Heart right ventricle (tissue), 16 donors: ENCODE measurements at places on chromosomes 7 and 10. TPM values are rescaled to one million over a fixed set of nuclear protein-coding genes. Genes with fewer than 3 reads are reported as not detected.
A peak's percentile ranks its signal among the peaks of the same experiment; 100 is the strongest.

GRCh38 chr10:11950325-11951018, 92.1 kb downstream of the UPF2 start:
- DNase-seq = no peak
- H3K36me3 ChIP-seq = peaks cover 88% of the 10 kb centered on the region
- H3K27me3 ChIP-seq = no peaks in the 10 kb centered on the region
- no peak overlapping the region for H3K4me3 ChIP-seq
- no peaks in the 10 kb centered on the region for H3K4me1 ChIP-seq

Gene DLX5
- total RNA-seq = not detected

- peaks cover 18% of the 10 kb centered on the region for H3K4me1 ChIP-seq
- DNase-seq = no peak
- no peak overlapping the region for H3K27ac ChIP-seq
- no peak overlapping the region for H3K4me3 ChIP-seq
These were observed 36.7 kb upstream of the HDAC9 start for GRCh38 chr7:18458830-18459229.

- H3K36me3 ChIP-seq = no peaks in the 10 kb centered on the region
- DNase-seq = peak; percentile 46
- H3K4me3 ChIP-seq = no peak overlapping the region
- no peak overlapping the region for H3K27ac ChIP-seq
- no peaks in the 10 kb centered on the region for H3K27me3 ChIP-seq
- peaks cover 4% of the 10 kb centered on the region for H3K4me1 ChIP-seq
These were observed 12.0 kb upstream of the CRHR2 start for GRCh38 chr7:30694218-30694745.

DNA sequence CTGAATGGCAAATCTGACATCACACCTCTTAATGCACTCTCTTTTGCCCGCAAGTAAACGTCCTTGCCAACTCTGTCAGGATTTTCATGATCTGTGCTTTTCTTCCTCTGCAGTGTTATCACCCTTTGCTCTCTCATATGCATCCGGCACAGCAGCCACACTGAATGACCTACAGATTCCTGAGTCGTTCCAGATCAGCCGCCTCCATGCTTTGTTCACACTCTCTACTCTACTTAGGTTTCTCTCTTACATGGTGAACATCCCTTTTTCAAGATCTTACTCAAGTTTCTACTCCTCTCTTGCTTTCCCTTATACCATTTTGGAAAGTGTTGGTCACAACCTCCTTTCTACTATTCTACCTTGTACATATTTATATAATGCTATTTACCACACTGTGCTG, 127.7 kb upstream of the AOAH start:
- peaks cover 26% of the 10 kb centered on the region for H3K36me3 ChIP-seq
- H3K4me3 ChIP-seq = no peak overlapping the region

- no peaks in the 10 kb centered on the region for H3K27me3 ChIP-seq
- H3K4me3 ChIP-seq = no peak overlapping the region
- no peak for DNase-seq
- H3K36me3 ChIP-seq = no peaks in the 10 kb centered on the region
- no peaks in the 10 kb centered on the region for H3K4me1 ChIP-seq
These were observed 185.7 kb downstream of the TFEC start for GRCh38 chr7:115844857-115845256.

Gene MNX1
- total RNA-seq = not detected

DNA sequence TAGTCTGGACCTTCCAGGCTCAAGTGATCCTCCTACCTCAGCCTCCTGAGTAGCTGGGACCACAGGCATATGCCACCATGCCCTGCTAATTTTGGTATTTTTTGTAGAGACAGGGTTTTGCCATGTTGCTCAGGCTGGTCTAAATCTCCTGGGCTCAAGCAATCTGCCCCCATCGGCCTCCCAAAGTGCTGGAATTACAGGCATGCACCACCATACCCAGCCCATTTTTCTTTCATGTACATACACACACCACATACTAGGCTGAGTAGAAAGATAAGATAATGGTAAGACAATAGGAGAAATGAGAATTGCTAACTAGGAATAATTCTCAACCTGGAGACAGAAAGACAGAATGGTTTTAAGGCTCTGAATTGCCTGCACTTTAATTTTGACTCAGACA, 83.8 kb downstream of the CPEB3 start:
- H3K27me3 ChIP-seq = no peaks in the 10 kb centered on the region
- peaks cover 14% of the 10 kb centered on the region for H3K36me3 ChIP-seq
- no peak overlapping the region for H3K4me3 ChIP-seq

GRCh38 chr10:132397036-132397541, at the start of gene PWWP2B:
PWWP2B (plus strand) TSS chr10:132397200; CDS start chr10:132397227, 27 bp downstream.
- peaks cover 61% of the 10 kb centered on the region for H3K4me1 ChIP-seq
- H3K27me3 ChIP-seq = no peaks in the 10 kb centered on the region
- no peaks in the 10 kb centered on the region for H3K36me3 ChIP-seq
- DNase-seq = peak; percentile 71
- peak within 1 kb of the TSS; percentile 93 for H3K27ac ChIP-seq

Gene SEMA3D
- 0.59 TPM for total RNA-seq

DNA sequence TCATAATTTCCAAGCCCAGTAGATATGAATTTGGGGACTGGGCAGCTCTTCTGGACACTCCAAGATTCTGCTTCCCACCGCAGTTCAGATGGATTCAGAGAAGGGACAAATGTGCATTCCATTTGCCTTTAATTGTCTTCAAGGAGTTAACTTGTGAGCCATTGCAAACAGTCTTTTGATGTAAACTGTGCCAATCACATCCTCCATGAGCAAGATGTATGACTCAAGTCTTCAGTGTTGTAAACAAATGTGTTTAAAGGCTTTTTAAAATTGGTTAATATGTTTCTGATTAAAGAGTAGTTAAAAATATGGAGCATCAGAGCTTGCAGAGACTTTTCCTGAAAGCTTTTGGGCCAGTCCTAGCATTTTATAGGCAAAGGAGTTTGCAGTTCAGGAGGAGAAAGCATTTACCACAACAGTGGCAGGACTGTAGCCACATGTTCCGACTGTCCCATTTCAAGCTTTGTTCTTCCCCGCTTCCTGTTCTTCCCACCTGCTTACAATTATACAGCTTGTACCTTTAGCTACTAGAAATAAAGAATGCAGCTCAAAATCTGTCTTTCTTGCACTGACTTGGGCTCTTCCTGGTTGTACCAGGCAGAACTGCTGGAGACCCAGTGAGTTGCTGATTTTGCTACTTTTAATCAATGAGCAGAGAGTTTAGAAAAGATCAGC, 6.2 kb downstream of the SLC18A2 start:
- H3K4me1 ChIP-seq = no peaks in the 10 kb centered on the region
- no peak overlapping the region for H3K27ac ChIP-seq
- H3K27me3 ChIP-seq = peaks cover 53% of the 10 kb centered on the region
- DNase-seq = no peak

- H3K36me3 ChIP-seq = no peaks in the 10 kb centered on the region
- H3K4me3 ChIP-seq = no peak overlapping the region
- H3K4me1 ChIP-seq = no peaks in the 10 kb centered on the region
These were observed 93.5 kb downstream of the SND1 start for GRCh38 chr7:127745445-127745844.

Gene HKDC1
- not detected for total RNA-seq

Gene LIPF
- not detected for total RNA-seq

GRCh38 chr7:1123715-1124114, 35.8 kb downstream of the GPER1 start:
- H3K4me1 ChIP-seq = no peaks in the 10 kb centered on the region
- H3K27ac ChIP-seq = peak overlapping the region; percentile 81
- H3K27me3 ChIP-seq = no peaks in the 10 kb centered on the region
- peak; percentile 84 for DNase-seq

DNA sequence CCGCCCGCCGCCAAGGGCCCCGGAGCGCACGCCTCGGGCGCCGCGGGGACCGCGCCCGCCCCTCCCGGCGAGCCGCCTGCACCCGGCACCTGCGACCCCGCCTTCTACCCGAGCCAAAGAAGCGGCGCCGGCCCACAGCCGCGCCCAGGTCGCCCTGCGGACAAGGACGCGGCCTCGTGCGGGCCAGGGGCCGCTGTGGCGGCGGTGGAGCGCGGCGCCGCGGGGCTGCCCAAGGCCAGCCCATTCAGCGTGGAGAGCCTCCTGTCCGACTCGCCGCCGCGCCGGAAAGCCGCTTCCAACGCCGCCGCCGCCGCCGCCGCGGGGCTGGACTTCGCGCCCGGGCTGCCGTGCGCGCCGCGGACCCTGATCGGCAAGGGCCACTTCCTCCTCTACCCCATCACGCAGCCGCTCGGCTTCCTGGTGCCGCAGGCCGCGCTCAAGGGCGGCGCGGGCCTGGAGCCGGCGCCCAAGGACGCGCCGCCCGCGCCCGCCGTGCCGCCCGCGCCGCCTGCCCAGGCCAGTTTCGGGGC, 3.5 kb downstream of the UNCX start:
- peaks cover 18% of the 10 kb centered on the region for H3K4me1 ChIP-seq
- H3K4me3 ChIP-seq = no peak overlapping the region
- DNase-seq = no peak

Gene LMTK2
- total RNA-seq = 39.2 TPM

DNA sequence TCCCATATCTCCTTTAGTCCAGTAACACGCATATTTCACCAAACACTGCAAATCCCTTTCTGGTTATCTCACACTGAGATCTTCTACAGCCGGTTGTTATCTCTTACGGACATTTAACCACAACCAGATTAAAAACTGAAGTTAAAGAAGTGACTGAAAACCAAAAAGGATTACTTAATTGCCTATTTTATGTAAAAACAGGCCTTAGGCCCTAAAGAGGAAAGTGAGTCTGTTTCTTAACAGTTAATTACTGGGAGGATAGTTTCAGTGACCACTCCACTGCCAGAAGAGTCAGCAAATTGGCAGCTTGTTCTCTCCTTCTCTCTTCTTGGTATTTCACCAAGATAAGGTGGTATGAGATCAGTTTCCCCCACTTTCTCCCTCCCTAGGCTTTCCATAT, 161.9 kb upstream of the MEOX2 start:
- H3K4me3 ChIP-seq = no peak overlapping the region
- no peak overlapping the region for H3K27ac ChIP-seq
- H3K36me3 ChIP-seq = no peaks in the 10 kb centered on the region
- no peaks in the 10 kb centered on the region for H3K4me1 ChIP-seq

GRCh38 chr10:63525021-63525420, 3.8 kb downstream of the REEP3 start:
- H3K27me3 ChIP-seq = no peaks in the 10 kb centered on the region
- DNase-seq = no peak
- H3K36me3 ChIP-seq = no peaks in the 10 kb centered on the region
- H3K4me1 ChIP-seq = peaks cover 31% of the 10 kb centered on the region

- DNase-seq = no peak
- H3K27ac ChIP-seq = no peak overlapping the region
- H3K36me3 ChIP-seq = no peaks in the 10 kb centered on the region
These were observed 5.7 kb downstream of the NOS3 start for GRCh38 chr7:150996376-150997074.

Gene CYP3A4
- total RNA-seq = not detected

DNA sequence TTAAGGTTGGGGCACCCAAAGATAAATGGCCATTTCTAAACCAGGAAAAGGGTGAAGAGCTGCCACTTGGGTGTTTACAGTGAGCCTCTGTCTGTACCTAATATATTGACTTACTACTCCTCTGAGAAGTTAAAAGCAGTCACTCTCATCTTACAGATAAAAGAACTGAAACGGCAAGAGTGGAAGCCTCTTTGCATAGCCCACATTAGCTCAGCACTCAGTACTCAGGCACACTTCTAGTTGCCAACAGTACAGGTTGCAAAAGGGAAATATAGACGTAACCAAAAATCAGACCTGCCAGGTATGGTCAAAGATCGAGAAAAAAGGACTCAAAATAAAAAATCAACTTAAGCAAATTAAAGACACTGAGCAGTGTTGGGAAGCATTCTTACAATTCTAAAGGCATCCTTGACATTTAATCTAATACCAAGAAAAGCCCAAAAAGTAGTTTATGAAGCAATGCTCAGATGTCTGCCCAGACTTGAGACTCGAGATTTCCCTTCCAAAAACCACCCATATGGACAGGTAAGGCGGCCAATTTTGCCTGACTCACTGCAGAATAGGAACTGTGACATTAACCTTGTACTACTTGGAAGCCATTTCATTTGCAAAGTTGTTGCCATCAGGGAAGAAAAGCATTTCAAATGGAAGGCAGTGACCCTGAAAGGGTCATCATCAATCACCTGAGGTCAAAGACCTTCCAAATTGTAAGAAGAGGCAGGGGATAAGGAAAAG, 139.3 kb downstream of the SLC25A13 start:
- H3K4me1 ChIP-seq = no peaks in the 10 kb centered on the region
- peaks cover 84% of the 10 kb centered on the region for H3K36me3 ChIP-seq
- no peak overlapping the region for H3K4me3 ChIP-seq
- no peak for DNase-seq
- H3K27me3 ChIP-seq = no peaks in the 10 kb centered on the region

GRCh38 chr10:34213193-34213804, 601.8 kb downstream of the PARD3 start:
- no peak for DNase-seq
- no peaks in the 10 kb centered on the region for H3K36me3 ChIP-seq
- no peaks in the 10 kb centered on the region for H3K4me1 ChIP-seq
- no peaks in the 10 kb centered on the region for H3K27me3 ChIP-seq
- no peak overlapping the region for H3K4me3 ChIP-seq

GRCh38 chr7:120272261-120272660, 714 bp upstream of the KCND2 start:
- H3K4me1 ChIP-seq = peaks cover 8% of the 10 kb centered on the region
- H3K27ac ChIP-seq = no peak overlapping the region
- H3K36me3 ChIP-seq = no peaks in the 10 kb centered on the region
- peak overlapping the region; percentile 50 for H3K4me3 ChIP-seq
- DNase-seq = no peak
- H3K27me3 ChIP-seq = peaks cover 32% of the 10 kb centered on the region

DNA sequence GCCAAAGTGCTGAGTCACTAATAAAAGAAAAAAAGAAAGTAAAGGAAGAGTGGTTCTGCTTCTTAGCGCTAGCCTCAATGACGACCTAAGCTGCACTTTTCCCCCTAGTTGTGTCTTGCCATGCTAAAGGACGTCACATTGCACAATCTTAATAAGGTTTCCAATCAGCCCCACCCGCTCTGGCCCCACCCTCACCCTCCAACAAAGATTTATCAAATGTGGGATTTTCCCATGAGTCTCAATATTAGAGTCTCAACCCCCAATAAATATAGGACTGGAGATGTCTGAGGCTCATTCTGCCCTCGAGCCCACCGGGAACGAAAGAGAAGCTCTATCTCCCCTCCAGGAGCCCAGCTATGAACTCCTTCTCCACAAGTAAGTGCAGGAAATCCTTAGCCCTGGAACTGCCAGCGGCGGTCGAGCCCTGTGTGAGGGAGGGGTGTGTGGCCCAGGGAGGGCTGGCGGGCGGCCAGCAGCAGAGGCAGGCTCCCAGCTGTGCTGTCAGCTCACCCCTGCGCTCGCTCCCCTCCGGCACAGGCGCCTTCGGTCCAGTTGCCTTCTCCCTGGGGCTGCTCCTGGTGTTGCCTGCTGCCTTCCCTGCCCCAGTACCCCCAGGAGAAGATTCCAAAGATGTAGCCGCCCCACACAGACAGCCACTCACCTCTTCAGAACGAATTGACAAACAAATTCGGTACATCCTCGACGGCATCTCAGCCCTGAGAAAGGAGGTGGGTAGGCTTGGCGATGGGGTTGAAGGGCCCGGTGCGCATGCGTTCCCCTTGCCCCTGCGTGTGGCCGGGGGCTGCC, at the start of gene IL6:
Gene IL6 (plus strand): TSS at position 294 of the 807 bp plus-strand sequence. CDS start 63 bp downstream, at position 357.
- H3K36me3 ChIP-seq = no peaks in the 10 kb centered on the region
- H3K4me1 ChIP-seq = peaks cover 26% of the 10 kb centered on the region
- DNase-seq = peak; percentile 89
- H3K27ac ChIP-seq = peak within 1 kb of the TSS; percentile 69
- no peaks in the 10 kb centered on the region for H3K27me3 ChIP-seq
